ENCODE measurements at places on chromosomes 7 and 10. TPM values are rescaled to one million over a fixed set of nuclear protein-coding genes. Genes with fewer than 3 reads are reported as not detected.

- DNase-seq = no peak
- H3K36me3 ChIP-seq = no peaks in the 10 kb centered on the region
- H3K4me1 ChIP-seq = peaks cover 1% of the 10 kb centered on the region
- no peak overlapping the region for H3K4me3 ChIP-seq
These were observed 5.3 kb downstream of the PTF1A start for GRCh38 chr10:23197416-23197861.

DNA sequence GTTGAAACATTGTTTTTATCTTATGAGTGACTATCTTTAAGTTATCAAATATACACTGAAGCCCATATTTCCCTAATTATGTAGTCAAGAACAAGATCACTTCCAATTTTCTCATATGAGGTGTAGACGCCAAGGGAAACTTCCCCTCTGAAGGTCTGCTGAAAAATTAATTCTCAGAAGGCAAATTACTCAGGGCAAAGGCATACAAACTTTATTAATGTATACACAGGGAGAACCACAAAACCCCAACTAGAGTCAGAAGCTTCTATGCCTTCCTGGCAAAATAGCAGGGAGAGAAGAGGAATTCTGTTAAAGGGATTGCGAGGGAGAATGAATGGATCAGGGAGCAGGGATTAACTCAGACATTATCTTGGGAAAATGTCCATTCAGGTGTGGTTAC is 83.4 kb downstream of the DOCK4 start:
- no peaks in the 10 kb centered on the region for H3K27me3 ChIP-seq
- no peak for DNase-seq
- no peak overlapping the region for H3K27ac ChIP-seq

DNA sequence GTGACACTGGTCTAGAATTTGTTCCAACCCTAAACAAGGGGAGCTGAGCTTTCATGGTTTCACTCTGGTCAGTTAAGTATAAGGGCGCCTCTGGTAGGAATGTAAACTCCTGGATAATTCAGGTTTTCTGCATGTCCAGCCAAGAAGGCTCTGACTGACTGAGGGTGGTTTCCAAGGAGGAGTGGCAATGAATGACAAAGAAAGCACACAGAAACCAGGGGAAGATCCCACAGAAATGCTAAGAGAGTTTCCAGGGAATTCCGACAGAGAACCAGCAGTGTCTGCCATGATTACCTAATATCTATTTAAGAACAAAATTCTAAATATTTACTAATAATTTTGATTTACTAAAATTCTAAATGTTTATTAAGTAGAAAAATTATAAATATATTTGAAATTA is 27.3 kb upstream of the NRG3 start:
- H3K36me3 ChIP-seq = no peaks in the 10 kb centered on the region
- no peak overlapping the region for H3K27ac ChIP-seq
- no peak for DNase-seq

GRCh38 chr7:25167262-25167843 is 42.3 kb upstream of the CYCS start:
- no peaks in the 10 kb centered on the region for H3K4me1 ChIP-seq
- no peak overlapping the region for H3K27ac ChIP-seq
- H3K27me3 ChIP-seq = no peaks in the 10 kb centered on the region

GRCh38 chr10:100805543-100806355 is 60.4 kb downstream of the PAX2 start:
- no peaks in the 10 kb centered on the region for H3K4me1 ChIP-seq
- no peak overlapping the region for H3K4me3 ChIP-seq
- DNase-seq = no peak
- no peaks in the 10 kb centered on the region for H3K36me3 ChIP-seq

DNA sequence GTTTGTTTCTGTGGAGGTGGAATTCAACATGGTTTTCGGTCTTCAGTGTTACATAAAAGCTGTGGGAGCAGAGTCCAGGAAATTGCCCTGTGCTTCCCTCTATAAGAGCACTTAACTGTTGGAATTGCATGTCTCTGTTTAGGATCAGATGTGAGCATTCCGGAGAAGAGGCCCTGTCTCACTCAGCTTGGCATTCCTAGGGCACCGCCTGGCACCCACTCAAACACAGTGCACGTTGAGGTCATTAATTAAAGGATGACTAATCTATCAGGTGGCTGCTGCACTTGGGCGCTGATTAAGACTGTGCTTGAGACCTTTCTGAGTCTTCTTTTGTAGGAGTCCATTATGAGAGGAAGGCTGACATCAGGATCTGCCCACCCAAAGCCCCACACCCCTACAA is 82.8 kb upstream of the VIPR2 start:
- no peaks in the 10 kb centered on the region for H3K36me3 ChIP-seq
- no peak overlapping the region for H3K4me3 ChIP-seq
- no peak overlapping the region for H3K27ac ChIP-seq
- DNase-seq = no peak

ANKRD22 gene
- not detected for total RNA-seq

FAM25C gene
- total RNA-seq = not detected

NUTM2B gene
- total RNA-seq = 1.0 TPM

GPR146 gene
- 2.4 TPM for total RNA-seq

PALD1 gene
- 9.9 TPM for total RNA-seq

CNPY1 gene
- total RNA-seq = not detected

DRGX gene
- total RNA-seq = not detected
